NK-92 treated with Interleukin-12 subunit alpha and Interleukin-12 subunit beta, amount 100 ng/mL, for 24 hours (cell line): ENCODE measurements at places on chromosomes 7 and 10.

- no peak for DNase-seq
Measured at GRCh38 chr10:59601985-59602384, 107.7 kb downstream of the SLC16A9 start.

DNA sequence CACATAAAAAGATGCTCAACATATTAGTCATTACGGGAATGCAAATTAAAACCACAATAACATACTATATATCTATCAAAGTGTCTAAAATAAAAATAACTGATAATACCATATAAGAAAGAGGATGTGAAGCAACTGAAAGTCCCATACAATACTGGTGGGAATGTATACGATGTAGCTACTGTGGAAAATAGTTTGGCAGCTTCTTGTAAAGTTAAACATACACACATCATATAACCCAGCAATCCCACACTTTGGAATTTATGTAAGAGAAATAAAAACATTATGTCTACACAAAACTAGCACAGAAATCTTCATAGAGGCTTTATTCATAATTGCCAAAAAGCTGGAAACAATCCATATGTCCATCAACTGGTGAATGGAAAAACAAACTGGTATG, 10.5 kb upstream of the COMMD3 start:
- no peak for DNase-seq

- no peak for DNase-seq
Measured at GRCh38 chr10:50538555-50539398, 85.0 kb downstream of the SGMS1 start.

DNA sequence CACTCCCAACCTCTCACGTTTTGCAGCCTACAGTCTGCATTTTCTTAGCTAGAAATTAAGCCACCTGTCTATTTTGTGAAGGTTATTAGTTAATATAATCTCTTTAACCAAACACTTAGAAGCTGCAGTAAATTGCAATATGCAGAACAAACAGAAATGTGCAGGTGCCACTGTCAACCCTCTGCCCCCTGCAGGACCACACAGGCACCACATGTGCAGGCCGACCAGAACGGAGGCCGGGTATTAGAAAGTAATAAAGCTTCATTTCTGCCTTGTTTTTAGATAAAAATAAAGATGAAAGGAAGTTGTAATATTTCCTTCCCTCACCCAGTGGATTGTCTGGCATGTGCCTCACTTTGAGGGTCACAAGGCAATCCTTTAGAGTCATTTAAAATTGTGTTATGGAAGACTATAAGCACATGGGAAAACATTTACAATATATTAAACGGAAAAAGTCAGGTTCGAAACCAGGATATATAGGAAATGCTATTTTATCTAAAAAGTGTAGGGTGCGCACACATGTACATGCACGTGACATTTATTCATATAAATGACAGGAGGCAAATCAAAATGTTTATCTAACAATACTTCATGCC, 158.2 kb downstream of the ARHGAP12 start:
- DNase-seq, result no peak

GRCh38 chr7:158166386-158167340, 421.0 kb downstream of the PTPRN2 start:
- no peak for DNase-seq

GRCh38 chr10:93503075-93503474, 6.7 kb downstream of the CEP55 start:
- DNase-seq, result no peak

DNA sequence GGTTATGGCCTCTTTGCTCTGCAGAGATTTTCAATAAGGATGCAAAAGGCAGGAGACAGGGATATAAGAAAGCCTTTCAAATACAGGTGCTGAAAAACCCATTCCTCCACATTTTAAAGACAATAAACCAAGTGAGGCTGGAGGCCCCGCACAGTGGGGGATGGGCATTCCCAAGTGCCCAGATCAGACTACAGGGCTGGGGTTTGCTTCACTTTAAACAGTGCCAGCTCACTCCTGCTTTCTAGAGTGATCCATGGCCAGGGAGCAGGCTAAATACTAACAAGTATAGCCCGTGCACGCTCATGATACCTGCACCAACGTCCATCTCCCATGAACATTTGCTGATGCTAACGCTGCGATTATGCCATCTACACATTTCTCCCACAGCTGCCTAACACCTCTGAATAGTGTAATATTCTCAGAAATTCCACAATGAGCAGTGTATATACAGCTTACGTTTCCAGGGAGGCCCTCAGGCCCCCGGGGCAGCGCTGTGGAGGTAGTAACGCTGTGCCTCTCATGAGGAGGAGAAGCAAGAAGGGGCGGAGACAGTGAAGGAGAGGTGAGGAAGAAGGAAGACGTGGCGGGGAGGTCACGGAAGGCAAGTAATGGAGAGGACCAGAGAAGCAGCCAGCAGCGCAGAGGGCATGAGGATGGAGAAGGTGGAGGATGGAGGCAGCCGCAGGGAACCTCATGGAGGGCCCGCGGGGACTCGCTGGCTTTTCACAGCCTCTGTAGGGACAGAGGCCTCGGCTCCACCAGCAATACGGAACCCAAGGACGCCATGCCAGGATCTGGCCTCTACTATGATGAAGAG, 141.7 kb downstream of the USP6NL start:
- no peak for DNase-seq
